Lower lobe of right lung (tissue), 2 donors: ENCODE measurements at places on chromosomes 7 and 10.
A peak's percentile ranks its signal among the peaks of the same experiment; 100 is the strongest.

DNA sequence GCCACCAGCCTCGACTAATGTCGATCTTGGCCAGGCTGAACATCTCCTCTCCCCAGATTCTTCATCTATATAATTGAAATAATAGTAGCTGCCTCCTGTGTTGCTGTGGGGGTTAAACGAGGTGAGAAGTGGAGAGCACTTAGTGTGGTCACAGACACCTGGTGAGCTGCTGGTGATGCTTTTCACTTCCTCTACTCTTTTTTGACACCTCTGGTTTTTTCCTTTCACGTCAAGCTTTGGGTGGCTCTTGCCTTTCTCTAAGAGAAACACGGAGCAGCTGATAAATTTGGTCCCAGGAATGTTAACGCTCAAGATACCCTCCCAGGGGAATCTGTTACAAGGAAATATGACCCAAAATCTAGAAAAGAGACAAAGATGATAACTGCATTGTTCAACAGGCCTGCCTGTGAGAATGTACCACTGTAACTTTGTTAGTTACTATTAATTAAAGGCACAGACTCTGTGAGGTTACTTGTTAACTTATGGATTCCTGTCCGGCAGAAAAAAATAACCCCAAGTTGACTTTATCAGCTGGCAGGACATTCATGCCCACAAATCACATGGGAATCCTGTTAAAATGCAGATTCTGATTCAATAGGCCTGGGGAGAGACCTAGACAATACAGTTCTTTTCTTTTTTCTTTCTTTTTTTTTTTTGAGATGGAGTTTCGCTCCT, 9.5 kb upstream of the NPFFR1 start:
- DNase-seq = no peak

GRCh38 chr10:70782086-70782745, 3.0 kb downstream of the TBATA start:
- DNase-seq = no peak

GRCh38 chr7:50449881-50450589, at the start of gene FIGNL1:
Gene FIGNL1, minus strand, starts transcription at chr7:50450350. Its CDS starts 3,063 bp downstream, at chr7:50447287.
- peak; percentile 90 for DNase-seq

GRCh38 chr10:131746241-131746711, 154.5 kb upstream of the PPP2R2D start:
- DNase-seq = no peak

DNA sequence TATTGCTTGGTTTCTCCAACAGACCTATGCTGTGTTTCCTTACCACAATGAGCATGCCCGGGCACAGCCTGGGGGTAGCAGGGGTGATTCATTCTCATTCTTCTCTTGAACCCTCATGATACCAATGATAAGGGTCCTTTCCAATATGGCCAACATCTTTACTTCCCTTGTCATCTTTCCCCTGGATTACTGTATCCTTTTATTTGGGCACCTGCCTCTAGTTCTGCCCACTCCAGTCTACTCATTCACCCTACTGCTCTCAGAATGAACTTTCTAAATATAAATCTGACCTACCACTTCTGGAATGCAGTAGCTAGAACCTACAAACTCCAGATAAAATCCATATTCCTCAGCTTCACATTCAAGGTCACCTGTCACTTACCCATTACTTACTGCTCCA, 26.4 kb upstream of the ITPRID1 start:
- no peak for DNase-seq
